ENCODE measurements at places on chromosomes 2 and 18.

DNA sequence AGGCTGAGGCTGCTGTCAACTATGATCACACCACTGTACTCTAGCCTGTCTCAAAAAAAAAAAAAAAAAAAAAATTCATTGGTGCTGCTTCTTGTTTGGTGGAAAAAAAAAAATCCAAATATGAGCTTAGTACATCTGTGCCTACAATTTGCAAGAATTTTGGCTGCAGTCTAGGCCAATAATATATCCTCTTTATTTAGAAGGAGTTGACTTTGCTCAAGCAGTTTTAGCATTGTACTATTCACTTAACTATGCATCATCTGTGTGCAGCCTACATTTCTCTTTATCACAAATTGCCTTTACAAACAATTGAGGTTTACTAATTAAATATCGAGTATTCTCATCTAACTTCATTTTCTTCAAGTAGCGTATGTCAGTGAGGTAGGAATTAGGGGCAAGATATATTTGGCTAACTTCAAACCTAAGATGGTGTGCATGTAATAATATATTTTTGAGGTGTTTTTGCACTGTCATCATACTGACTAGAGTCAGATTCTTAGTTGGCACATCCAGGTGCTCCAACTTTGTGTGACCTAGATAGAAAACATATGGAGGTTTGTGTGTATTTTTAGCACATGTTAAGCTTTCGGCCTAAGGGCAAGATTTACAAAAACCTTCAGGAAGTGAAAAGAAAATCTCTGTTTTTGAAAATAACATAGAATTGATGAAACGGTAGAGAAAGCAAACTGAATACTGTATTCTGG is 51.8 kb downstream of the PMS1 start:
- no peak for DNase-seq

- DNase-seq, result no peak
Measured at GRCh38 chr2:211854832-211855231, 683.8 kb downstream of the ERBB4 start.

GRCh38 chr18:61400716-61401115 is 67.5 kb downstream of the CDH20 start:
- no peak for DNase-seq

- no peak for DNase-seq
Measured at GRCh38 chr2:177072090-177072489, 140.5 kb upstream of the HNRNPA3 start.

GRCh38 chr2:83894976-83895375 is 564.1 kb downstream of the SUCLG1 start:
- DNase-seq, result no peak

DNA sequence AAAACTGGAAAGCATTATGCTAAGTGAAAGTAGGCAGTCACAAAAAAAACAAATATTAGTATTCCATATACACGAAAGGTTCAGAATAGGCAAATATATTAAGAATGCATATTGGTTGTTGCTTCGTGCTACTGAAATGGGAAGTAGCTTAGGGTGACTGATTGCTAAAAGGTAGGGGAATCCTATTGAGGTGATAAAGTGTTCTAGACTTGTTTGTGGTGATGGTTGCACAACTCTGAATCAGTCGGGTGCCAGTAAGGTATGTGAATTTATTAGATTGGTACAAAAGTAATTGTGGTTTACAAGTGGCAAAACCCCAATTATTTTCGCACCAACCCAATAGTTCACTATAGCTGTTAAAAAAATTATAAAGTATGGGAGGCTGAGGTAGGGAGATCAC is 20.7 kb downstream of the USP34 start:
- DNase-seq, result no peak

- DNase-seq, result no peak
Measured at GRCh38 chr2:240300261-240300821, 135.1 kb upstream of the GPC1 start.

DNA sequence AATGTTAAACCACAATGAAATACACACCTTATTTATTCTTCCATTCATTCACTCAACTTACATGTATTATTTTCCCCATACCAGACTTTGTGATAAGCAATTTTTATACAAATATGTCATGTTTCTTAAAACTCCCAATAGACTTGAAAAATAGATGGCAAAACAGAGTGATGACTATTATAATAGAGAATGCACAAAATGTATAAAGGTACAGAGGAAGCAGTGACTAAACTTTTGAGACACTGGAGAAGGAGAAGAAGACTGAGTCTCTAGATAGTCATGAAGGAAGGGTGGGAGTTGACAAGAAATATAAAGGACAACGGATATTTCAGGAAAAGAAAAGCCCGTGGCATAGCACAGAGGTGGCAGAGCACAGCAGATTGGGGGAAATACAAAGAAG is 198.1 kb upstream of the SLC39A10 start:
- no peak for DNase-seq

DNA sequence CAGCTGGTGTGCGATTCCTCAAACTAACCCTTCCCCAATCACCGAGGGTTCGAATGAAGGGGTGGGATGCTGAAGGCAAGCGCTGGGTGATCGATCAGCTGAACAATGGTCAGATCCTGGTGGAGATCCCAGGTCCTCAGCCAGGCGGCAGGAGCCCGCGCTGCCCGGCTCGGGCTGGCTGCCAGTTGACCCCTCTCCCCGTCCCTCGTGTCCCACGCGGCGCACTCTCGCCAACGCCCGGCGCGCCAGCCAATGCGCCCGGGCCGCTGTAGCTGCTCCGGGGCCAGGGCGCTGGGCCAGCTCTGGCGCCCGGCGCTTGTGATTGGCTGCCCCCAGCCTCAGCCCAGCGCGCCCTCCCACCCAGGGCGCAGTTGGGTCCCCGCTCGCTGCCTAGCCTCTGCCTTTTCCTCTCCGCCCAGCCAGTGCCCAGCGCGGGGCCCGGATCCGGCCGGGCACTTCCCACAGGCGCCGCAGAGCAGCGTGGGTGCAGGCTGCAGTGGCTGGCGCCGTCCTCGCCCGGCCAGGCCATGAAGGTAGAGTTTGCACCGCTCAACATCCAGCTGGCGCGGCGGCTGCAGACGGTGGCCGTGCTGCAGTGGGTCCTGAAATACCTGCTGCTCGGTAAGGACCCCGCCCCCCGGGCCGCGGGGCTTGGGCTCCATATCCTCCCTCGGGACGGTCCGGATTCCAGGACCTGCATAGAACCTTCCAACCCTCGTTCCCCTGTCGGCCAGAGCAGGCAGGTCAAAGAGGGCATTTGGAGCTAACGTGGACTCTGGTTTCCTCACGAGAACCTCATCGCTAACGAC is at the start of gene MOGAT1:
MOGAT1 (plus strand) TSS at position 400 of the 809 bp plus-strand sequence; CDS start at position 528, 128 bp downstream.
- peak; percentile 76 for DNase-seq

- DNase-seq, result no peak
Measured at GRCh38 chr2:237931205-237931721, 35.6 kb upstream of the UBE2F start.

DNA sequence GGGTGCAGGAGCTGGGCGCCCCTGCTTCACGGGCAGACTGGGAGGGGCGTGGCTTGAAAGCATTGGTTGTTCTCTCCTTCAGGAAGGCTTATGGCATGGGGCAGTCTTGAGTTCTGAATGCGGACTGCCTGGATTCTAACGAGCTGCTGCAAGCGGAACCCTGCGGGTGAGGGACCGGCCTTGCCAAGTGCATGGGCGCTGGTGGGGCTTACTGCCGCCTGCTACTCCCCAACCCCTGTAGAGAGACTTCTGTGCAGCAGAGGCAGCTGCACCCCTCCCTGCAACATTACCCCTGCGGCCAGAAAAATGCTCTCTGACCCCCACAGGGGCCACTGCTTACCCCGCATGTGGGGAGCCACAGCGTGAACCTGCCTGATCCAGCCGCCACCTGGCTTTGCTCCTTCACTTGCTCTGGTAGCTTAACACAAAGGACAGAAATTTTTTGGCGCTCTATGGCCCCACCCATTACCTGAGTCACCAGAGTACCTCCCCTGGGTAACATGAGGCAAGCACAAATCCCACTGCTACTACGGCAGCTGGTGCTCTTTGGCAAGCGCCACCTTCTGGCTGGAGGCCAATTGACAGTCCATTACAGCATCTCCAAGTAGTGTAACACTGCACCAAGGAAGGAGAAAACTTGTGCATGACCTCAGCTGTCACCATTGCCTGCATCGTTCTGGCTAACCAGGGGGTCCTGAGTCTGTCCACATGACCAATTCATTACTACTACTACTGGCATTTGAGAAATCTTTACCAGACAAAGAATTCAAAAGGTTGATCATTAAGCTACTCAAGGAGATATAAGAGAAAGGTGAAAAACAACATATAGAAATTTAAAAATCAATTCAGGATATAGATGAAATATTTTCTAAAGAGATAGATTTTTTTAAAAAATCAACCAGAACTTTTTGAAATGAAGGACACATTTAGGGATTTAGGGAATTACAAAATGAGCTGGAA is 35.4 kb downstream of the MYL12B start:
- peak; percentile 84 for DNase-seq

Measured in heart left ventricle (tissue), 16 donors.